IPS DF 19.7 (cell line): ENCODE measurements at places on chromosomes 16 and 17.
A peak's percentile ranks its signal among the peaks of the same experiment; 100 is the strongest.

- DNase-seq, result no peak
Observed at GRCh38 chr16:27869411-27869810, 194.1 kb downstream of the GSG1L start.

DNA sequence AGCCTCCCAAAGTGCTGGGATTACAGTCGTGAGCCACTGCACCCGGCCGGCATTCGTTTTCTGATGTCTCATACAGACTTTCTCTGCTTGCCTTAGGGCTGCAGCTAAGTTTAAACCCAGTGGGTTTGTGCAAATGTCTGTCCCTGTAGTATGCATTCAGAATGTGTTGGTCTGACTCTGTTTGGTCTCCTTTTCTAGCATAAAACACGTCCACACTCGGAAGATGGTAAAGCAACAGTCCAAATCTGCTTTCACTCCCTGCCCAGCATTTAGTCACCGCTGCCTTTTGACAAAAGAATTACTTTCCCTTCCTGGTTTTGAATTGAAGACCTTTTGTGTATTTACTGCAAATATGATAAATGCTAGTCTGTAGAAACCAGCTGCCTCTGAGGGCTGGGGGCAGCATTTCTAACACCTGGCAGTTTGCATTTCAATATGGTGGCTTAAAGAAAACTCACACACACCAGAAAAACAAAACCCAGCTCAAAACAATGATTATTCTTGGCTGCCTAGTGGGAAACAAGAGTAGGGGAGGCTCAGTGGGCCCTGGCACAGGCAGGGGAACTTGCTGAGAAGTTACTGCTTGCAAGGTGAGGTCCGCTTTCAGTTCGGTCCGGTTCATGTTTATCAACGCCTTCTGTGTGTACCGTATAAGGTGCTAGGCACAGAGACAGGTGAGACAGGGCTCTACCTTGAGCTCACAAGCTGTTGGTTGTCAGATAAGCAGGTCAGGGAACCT is 56.9 kb downstream of the MSI2 start:
- DNase-seq, result no peak

- no peak for DNase-seq
Observed at GRCh38 chr16:88466175-88466862, 13.2 kb downstream of the ZFPM1 start.

- no peak for DNase-seq
Observed at GRCh38 chr17:76026714-76027158, 370 bp downstream of the EVPL start.

DNA sequence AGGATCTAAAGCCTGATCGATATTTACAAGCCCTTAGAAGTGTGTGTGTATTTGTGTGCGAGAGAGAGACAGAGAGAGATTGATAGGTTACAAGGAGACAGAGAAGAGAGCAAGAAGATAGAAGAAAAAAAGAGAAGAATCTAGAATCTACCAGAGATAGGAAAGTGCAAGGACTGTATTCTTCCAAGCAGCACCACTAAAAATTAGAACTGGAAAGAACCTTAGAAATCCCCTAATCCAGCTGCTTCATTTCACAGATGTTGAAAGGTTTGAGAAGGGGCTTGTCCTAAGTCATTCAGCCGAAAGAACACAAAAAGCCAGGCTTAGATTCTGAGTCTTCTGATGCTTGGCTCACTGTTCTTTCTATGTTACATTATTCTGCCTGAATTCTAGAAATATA is 92.2 kb downstream of the HS3ST3A1 start:
- no peak for DNase-seq

DNA sequence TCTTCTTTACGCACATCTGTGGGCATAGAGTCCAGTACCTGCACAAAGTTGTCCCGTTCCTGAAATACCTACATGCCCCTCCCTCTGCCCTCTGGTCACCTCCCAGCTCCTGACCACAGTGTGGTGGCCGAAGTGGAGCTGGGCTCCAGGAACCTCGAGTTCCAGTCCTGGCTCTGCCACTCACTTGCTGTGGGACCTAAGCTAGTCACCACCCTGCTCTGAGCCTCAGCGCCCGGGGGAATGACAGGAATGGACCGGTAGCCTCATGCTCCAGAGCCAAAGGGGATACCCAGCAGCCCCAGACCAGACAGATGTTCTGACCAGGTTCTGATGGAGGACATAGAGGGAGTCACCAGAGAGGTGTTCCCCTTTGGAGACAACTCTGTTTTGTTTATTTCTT is 26.7 kb upstream of the ITGA3 start:
- no peak for DNase-seq

GRCh38 chr16:5874899-5875298 is 777.3 kb upstream of the EEF2KMT start:
- no peak for DNase-seq

DNA sequence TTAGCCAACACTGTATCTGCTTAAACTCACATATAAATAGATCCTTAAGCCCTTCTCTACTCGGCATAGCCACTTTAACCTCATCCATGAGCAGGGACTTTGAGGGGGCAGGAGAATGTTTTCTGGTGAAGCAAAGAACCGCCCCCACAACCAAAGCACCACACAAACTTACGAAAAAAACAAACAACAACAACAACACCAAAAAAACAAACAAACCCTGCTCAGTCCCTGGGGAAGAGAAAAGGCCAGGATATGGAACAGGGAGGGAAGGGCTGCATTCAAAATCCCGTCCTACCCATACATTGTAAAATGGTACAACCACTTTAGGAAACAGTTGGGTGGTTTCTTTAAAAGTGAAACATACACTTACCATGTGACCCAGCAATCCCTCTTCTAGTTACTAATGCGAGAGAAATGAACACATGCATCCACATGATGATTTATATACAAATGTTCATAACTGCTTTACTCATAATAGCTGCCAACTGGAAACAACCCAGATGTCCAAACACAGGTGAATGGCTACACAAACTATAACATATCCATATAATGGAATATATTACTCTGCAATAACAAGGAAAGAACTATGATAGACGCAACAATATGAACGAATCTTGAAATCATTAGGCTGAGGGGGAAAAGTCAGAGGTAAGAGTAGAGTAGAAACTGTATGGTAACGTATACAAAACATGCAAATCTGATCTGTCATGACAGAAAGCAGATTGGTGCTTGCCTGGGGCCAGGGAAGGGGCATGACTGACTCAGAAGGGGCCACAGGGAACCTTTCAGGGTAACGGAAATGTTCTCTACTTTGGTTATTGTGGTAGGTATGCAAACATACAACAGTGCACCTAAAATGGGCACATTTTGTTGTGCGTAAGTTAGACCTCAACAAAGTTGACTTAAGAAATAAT is 37.7 kb upstream of the TOB1 start:
- DNase-seq, result no peak

DNA sequence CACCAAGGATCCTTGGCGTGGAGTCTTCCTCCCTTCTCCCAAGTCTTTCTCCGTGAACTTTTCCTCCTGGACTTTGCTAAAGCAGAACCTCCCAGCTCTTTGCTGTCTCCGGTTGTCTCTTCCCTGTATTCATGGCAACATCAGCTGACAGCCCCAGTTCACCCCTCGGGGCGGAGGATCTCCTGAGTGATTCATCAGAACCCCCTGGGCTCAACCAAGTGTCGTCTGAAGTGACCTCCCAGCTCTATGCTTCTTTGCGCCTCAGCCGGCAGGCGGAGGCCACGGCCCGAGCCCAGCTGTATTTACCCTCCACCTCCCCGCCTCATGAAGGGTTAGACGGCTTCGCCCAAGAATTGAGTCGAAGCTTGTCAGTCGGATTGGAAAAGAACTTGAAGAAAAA is 943 bp downstream of the CNTROB start:
- no peak for DNase-seq

DNA sequence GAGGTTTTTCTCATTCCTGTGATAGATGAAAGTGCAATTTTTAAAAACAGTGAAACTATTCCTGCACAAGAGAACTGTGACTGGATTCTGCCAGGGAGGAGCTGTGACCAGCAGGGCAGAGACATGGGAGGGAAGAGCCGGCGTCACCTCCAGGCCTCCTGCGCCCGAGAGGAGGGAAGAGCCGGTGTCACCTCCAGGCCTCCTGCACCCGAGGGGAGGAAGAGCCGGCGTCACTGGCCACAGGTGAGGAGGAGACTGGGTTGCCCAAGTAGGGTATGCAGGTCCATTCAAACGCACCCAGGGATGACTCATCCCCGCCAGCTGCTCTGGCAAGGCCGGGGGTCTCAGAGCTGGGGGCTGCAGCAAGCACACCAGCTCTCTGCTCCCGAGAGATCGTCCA is 56.7 kb downstream of the METRNL start:
- no peak for DNase-seq

GRCh38 chr17:45405250-45406086 is 27.2 kb downstream of the ARHGAP27 start:
- DNase-seq, result peak; percentile 90

- no peak for DNase-seq
Observed at GRCh38 chr16:15494236-15494635, 59.8 kb downstream of the BMERB1 start.

DNA sequence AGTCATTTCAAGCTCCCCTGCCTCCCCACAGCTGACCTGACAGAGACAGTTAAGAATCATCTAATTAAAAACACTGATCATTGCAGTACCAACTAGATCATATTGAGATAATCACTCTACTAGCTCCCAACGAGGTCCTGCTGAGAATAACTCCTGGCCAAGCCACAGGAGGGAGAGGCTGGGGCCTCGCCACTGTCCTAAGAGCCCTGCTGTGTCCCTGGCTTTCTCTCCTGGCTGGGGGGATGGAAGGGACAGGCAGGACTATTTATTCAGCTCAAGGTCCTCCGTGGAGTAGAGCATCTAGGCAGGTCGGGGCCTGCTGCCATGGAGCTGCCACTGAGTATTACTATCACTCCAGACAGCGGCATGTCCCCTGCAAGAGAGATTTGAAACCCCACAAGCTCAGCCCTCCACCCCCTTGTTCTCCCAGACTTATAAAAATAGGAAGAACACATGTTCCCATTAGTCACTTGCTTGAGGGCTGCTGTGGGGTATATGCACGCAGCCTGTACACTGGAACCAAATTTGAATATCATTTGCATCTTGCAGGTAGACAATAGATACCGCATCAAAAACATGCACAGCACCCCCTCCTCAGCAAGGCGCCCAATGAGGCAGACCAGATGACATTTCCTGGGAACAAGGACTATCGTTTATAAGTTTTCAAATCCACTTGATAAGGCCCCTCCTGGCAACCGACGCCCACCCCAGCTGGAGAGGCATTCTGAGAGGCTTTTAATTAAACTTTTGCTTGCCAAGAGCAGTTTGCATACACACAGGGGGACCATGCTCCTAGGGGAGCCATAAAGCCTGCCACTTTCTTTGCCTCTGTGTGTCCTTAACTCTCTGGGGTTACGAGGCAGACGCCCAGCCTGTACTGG is 385.2 kb upstream of the ZFHX3 start:
- no peak for DNase-seq

GRCh38 chr16:50744881-50745280 is 3.0 kb downstream of the CYLD start:
- no peak for DNase-seq

GRCh38 chr17:44599298-44600175 is 42.3 kb downstream of the FZD2 start:
- no peak for DNase-seq

- DNase-seq, result no peak
Observed at GRCh38 chr16:74902161-74902560, 82.8 kb downstream of the WDR59 start.

- no peak for DNase-seq
Observed at GRCh38 chr17:34902831-34903547, 58.3 kb downstream of the CCT6B start.

GRCh38 chr16:76943921-76944320 is 247.1 kb upstream of the MON1B start:
- DNase-seq, result no peak

GRCh38 chr17:79135628-79136405 is 61.2 kb downstream of the ENGASE start:
- no peak for DNase-seq

- no peak for DNase-seq
Observed at GRCh38 chr17:29133121-29133713, 47.0 kb downstream of the MYO18A start.

GRCh38 chr17:58667934-58668597 is 23.8 kb downstream of the TEX14 start:
- DNase-seq, result no peak

DNA sequence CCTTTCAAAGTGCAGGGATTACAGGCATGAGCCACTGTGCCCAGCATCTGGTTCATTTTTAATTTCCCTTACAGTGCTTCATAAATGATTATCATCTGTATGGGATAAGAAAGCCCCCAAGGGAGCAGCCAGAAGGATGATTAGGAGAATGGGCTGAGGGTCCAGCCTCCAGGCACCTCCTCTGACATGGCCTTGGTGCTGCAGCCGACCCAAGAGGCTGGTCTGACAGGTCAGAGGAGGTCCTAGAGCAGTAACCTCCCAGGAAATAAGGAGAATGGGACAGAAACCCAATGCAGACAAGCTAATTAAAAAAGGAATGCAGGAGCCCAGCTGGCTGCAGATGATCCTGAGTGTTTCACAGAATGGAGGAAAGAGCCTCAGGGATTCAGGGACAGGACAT is 29.0 kb downstream of the MRC2 start:
- DNase-seq, result no peak

- DNase-seq, result no peak
Observed at GRCh38 chr17:79624718-79625478, 14.0 kb upstream of the RBFOX3 start.

DNA sequence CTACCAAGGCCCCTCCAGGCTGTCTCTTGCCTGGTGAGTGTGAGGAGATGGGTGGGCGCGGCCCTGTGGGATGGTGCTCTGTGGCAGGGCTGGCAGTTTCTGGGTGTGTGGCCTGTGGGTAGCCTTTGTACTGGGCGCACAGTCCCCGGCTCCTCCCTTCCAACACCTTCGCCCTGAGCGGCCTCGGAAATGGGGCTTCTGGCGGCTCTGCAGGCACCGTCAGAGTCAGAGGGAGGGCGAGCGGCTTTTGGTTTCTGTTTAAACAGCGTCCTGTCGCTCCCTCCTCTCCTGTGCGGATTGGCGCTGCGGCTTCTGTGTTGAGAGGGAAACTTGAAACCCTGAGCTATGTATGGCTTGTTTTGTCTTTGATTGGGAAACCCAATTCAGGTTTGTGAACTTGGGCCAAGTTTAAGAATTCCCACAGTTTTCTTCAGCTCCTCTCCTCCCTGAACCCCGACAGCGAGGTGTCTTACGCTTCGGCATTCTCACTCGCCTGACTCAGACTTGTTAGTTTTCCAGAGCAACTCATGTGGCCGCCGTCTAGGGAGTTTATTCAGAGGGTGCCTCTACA is 8.3 kb upstream of the ZNF750 start:
- no peak for DNase-seq

- DNase-seq, result peak; percentile 47
Observed at GRCh38 chr17:74493331-74493833, 26.9 kb downstream of the CD300A start.
